ENCODE measurements at places on chromosomes 7 and 10. TPM values are rescaled to one million over a fixed set of nuclear protein-coding genes. Genes with fewer than 3 reads are reported as not detected.
A peak's percentile ranks its signal among the peaks of the same experiment; 100 is the strongest.

DNA sequence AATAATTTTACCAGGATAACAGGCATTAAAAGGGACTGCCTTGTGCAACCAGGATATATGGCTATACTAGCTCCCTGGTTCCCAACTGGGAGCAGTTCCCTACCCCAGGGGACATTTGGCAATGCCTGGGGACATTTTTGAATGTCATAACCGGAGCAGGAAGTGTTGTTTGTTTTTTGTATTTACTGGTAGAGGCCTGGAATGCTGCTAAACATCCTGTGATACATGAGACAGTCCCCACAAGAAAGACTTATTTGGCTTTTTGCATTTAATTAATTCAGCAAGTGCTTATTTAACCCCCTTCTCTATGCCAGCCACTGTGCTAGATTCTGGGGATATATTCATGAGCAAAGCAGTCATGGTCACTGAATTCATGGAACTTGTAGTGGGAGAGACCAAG lies 181.2 kb downstream of the BBS9 start:
- no peaks in the 10 kb centered on the region for H3K27me3 ChIP-seq
- no peaks in the 10 kb centered on the region for H3K36me3 ChIP-seq
- DNase-seq = no peak
- no peak overlapping the region for H3K27ac ChIP-seq
- H3K4me1 ChIP-seq = no peaks in the 10 kb centered on the region

DNA sequence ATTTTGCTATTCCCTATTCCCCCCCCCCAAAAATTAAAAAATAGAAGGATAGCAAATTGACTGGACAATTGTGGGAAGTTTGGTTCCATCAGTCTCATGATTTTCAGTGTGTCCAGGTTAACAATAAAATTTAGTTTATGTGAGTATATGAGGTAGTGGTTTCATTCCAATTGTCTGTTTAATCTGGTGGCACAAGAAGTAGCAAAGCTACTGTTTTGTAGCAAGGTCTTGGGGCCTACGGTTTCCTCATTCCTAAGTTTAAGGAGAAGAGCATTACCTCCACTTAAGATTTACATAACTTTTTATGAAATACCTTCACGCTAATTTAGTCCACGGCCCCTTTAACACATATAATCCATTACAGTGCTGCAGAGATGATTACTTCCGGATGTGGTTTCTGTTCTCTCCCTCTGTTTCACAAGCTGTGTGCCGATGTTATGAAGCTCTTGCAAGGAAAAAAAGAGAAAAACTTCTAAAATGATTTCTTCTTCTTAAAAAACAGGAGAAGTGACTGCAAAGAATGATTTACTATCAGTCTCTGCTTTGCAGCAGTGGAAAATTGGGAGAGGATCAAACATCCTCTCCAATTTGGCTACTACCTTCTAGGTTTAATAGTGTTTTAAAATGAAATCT lies 32.7 kb upstream of the NPVF start:
- no peak for DNase-seq
- H3K36me3 ChIP-seq = no peaks in the 10 kb centered on the region
- no peak overlapping the region for H3K4me3 ChIP-seq
- peak overlapping the region; percentile 6 for H3K27ac ChIP-seq

DNA sequence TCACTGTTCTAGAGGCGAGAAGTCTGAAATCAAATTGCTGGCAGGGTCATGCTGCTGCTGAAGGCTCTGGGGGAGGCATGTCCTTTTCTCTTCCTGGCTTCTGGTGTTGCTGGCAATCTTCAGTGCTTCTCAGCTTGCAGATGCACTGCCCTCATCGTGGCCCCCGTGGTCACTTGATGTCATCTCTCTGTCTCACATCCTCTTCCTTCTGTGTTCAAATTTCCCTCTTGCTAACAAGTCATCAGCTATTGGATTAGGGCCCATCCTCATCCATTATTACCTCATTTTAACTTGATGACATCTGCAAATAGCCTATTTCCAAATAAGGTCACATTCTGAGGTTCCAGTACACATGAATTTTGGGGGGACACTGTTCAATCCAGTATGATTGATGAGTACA lies 36.6 kb upstream of the SRGN start:
- H3K4me3 ChIP-seq = no peak overlapping the region
- H3K36me3 ChIP-seq = no peaks in the 10 kb centered on the region
- no peak overlapping the region for H3K27ac ChIP-seq
- no peaks in the 10 kb centered on the region for H3K4me1 ChIP-seq

Gene OR2A7
- total RNA-seq = 59.0 TPM

Gene INSIG1
- total RNA-seq = 89.6 TPM

- DNase-seq = no peak
- H3K27ac ChIP-seq = peak overlapping the region; percentile 81
- H3K27me3 ChIP-seq = no peaks in the 10 kb centered on the region
These were observed 161.0 kb downstream of the SKIDA1 start for GRCh38 chr10:21364196-21365114.

Gene MRPS17
- 6.9 TPM for total RNA-seq

DNA sequence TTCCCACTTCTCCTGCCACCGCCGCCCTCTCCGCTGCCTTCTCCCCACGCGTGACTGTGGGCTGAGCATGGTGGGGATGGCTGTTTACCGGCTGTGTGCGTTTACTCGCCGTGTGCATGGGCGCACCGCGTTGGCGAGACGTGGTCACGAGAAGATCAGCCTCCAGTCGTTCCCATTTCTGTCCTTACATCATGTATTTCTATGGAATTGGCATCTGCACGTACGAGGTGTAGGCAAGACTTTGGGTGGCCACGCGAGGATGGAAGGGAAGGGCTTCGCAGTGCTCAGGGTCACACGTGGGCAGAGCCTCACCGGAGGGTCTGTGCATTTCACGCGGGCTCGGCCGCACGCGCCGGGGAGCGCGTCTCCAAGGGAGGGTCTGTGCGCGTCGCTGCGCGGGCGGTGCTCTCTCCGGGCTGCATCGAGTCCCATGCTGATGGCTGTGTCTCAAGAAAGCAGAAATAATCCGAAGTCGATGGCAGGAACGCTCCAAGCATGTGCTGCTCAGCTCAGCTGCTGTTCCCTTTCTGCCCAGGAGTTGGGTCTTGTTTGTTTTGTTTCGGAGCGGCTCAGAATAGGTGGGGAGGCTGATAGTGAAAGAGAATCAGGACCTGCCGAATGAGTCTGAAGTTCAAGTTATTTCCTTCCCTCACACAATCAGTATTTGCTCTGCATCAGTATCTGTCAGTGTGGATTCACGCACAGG lies 973 bp downstream of the CAMK1D start:
- no peak for DNase-seq
- no peaks in the 10 kb centered on the region for H3K4me1 ChIP-seq
- no peaks in the 10 kb centered on the region for H3K36me3 ChIP-seq
- no peaks in the 10 kb centered on the region for H3K27me3 ChIP-seq

- H3K4me3 ChIP-seq = no peak overlapping the region
- peak overlapping the region; percentile 43 for H3K27ac ChIP-seq
- DNase-seq = no peak
- no peaks in the 10 kb centered on the region for H3K4me1 ChIP-seq
- H3K36me3 ChIP-seq = no peaks in the 10 kb centered on the region
- H3K27me3 ChIP-seq = no peaks in the 10 kb centered on the region
These were observed 313.3 kb upstream of the AKR1E2 start for GRCh38 chr10:4512671-4513240.

DNA sequence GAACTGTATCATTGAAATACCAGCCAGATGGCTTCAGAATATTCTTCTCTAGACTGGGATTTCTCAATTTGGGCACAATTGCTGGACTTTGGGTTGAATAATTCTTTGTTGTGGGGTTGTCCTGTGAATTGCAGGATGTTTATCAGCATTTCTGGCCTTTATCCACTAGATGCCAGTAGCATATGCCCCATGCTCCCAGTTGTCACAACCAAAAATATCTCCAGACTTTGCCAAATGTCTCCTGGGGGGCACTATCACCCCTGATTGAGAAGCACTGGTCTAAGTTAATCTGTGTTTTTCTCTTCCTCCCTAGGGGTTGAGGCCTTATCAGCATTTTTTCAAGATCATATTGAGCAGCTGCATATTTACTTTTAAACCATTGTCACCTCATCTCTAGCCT lies 204.9 kb upstream of the SP8 start:
- H3K27me3 ChIP-seq = no peaks in the 10 kb centered on the region
- no peaks in the 10 kb centered on the region for H3K4me1 ChIP-seq
- H3K27ac ChIP-seq = no peak overlapping the region
- no peaks in the 10 kb centered on the region for H3K36me3 ChIP-seq
- no peak for DNase-seq

- H3K27me3 ChIP-seq = no peaks in the 10 kb centered on the region
- no peaks in the 10 kb centered on the region for H3K36me3 ChIP-seq
- no peaks in the 10 kb centered on the region for H3K4me1 ChIP-seq
- H3K4me3 ChIP-seq = no peak overlapping the region
- DNase-seq = no peak
These were observed 8.1 kb upstream of the DEPP1 start for GRCh38 chr10:44986670-44987069.

GRCh38 chr7:36961097-36961496 lies 236.8 kb upstream of the AOAH start:
- H3K4me3 ChIP-seq = no peak overlapping the region
- no peaks in the 10 kb centered on the region for H3K4me1 ChIP-seq
- H3K27me3 ChIP-seq = no peaks in the 10 kb centered on the region

Gene OLAH
- 2.6 TPM for total RNA-seq

- H3K27me3 ChIP-seq = no peaks in the 10 kb centered on the region
- no peak overlapping the region for H3K4me3 ChIP-seq
- H3K36me3 ChIP-seq = no peaks in the 10 kb centered on the region
- no peaks in the 10 kb centered on the region for H3K4me1 ChIP-seq
- H3K27ac ChIP-seq = no peak overlapping the region
These were observed 86.6 kb downstream of the RAPGEF5 start for GRCh38 chr7:22270371-22270770.

GRCh38 chr10:125221716-125222115 lies 61.4 kb upstream of the CTBP2 start:
- no peaks in the 10 kb centered on the region for H3K4me1 ChIP-seq
- DNase-seq = no peak
- H3K36me3 ChIP-seq = no peaks in the 10 kb centered on the region
- H3K27me3 ChIP-seq = no peaks in the 10 kb centered on the region
- no peak overlapping the region for H3K27ac ChIP-seq

DNA sequence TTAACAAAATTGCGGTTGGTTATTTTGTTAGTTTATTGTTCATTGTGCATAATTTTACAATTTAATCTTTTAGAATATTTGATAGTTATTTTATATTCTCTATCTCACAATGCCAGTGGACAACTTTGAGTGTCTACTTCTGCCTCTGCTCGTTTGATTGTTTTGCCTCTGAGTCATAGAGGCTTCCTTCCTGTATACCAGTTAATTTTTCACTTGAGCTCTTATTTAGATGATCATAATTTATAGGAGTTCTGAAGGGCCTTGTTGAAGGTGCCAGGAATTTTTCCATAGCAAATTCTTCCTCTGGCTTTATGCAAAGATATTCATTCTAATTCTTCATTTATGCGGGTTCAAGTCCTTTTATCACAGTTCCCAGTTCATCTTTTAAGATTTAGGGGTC lies 5.2 kb upstream of the MALRD1 start:
- no peaks in the 10 kb centered on the region for H3K36me3 ChIP-seq
- no peaks in the 10 kb centered on the region for H3K27me3 ChIP-seq
- no peaks in the 10 kb centered on the region for H3K4me1 ChIP-seq

Gene TMEM196
- total RNA-seq = not detected

GRCh38 chr10:97596101-97597082 lies 6.9 kb downstream of the C10orf62 start:
- H3K27ac ChIP-seq = peak overlapping the region; percentile 84
- DNase-seq = peak; percentile 68
- no peak overlapping the region for H3K4me3 ChIP-seq
- no peaks in the 10 kb centered on the region for H3K36me3 ChIP-seq
